ENCODE measurements at places on chromosomes 11 and 22.

DNA sequence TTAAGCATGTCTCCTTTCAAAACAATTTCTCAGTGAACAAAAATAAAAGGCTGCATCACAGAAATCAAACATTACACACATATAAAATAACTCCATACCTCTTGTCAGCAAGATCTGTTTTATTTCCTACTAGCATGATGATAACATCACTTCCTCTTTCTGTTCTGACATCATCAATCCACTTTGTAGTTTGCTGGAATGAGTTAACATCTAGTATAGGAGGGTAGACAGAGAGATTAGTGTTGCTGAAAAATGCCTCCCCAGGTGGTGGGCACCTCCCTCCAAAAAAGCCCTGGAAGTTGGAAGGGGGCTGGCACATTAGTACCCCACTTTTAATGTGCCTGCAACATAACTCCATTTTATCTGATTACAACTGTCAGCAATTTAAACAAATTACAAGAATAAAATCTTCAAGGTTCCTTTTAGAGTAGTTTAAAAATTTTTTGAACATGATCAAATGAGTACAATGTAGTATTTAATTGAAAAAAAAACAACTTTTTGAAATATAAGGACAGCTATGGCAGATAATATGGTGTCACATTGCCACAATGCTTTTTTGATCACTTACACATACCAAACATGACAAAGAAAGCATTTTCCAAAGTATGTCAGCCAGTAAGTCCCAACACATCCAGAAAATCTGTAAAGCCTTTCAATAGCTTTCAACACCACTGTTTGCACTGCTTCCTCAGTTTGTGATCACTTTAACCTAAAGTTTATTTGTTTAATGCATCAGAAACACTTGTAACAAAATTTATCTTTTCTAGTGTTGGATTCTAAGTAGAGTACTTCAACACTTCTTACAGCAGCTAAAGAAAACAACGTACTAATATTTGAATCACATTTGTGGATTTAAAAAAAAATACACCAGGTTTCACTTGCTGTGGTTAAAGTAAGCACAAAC, 44.5 kb downstream of the RAB6A start:
- no peak for DNase-seq

DNA sequence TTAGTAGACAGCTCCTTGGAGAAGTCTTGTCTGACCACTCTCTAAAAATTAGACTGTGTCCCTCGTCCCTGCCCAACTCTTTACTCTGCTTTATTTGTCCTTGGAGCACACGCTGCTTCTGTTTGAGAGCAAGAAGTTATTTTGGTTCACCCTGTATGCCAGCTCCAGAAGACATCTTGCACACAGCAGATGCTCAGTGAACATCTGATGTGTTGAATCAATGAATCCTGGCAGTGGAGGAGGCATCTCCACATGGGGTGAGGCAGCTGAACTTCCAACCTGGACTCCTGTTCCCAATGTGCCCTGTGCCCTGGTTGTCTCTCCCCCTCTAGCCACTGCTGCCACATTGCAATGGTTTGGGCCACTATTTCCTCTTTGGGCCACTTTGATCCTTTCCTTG, 213.6 kb downstream of the CEP164 start:
- no peak for DNase-seq

DNA sequence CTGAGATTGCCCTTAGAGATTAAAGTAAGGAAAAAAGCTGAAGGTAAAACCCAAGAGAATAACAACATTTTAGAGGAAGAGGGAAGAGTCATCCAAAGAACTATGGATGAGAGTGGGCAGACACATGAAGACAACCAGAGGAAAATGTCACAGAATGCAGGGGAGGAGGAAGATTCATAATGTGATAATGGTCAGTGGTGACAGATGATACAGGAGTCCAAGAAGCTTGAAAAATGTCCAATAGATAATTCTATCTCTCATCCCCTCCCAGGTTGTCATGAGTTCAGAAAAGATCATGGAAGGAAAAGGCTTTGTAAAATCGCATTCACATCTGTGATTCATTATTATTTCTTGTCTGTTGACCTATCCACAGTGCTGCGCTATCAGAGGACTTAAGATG, 282.3 kb upstream of the CCDC90B start:
- no peak for DNase-seq

- DNase-seq: peak; percentile 72
Observed at GRCh38 chr11:120558744-120559431, 47.3 kb downstream of the GRIK4 start.

- no peak for DNase-seq
Observed at GRCh38 chr22:46560696-46561295, 23.4 kb upstream of the CELSR1 start.

DNA sequence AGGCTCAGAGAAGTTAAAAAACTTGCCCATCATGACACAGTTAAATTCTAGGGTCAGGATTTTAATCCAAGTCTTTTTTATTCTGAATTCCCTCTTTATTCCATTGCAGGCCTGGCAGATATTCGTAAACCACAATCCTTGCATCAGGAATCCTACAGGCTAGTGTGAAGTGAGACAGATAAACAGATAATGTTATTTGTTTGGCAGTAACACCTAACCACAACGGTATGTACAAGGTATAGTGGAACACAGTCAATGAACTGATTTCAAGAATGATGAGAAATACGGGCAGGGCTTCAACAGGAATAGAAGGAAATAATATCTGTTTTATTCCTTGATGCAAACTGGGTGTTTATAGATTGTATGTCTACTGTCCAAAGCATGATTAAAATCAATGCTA, 32.0 kb upstream of the NARS2 start:
- no peak for DNase-seq

DNA sequence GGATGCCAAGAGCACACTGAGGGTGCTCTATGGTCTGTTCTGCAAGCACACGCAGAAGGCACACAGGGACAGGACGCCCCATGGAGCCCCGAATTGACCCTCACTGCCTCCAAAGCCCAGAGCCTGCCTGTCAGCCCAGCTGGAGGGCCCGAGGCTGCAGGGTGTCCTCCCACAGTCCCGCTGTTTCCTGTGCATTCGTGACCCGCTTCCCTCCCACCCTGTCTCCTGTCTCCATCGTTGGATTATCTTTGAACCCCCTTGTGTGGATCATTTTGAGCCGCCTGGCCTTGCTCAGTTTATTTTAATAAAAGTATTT, 25.6 kb downstream of the PARVG start:
- DNase-seq: peak; percentile 72

- DNase-seq: peak; percentile 73
Observed at GRCh38 chr22:32917577-32918354, 116.3 kb downstream of the TIMP3 start.

Data from posterior cingulate gyrus (tissue), 11 donors.